Natural killer cell treated with Interleukin-12 subunit alpha and Interleukin-12 subunit beta and Interleukin-15 and Interleukin-18, amount 100 ng/mL, for 72 hours (primary cell): ENCODE measurements at places on chromosomes 16 and 17. TPM values are rescaled to one million over a fixed set of nuclear protein-coding genes. Genes with fewer than 3 reads are reported as not detected.

DNA sequence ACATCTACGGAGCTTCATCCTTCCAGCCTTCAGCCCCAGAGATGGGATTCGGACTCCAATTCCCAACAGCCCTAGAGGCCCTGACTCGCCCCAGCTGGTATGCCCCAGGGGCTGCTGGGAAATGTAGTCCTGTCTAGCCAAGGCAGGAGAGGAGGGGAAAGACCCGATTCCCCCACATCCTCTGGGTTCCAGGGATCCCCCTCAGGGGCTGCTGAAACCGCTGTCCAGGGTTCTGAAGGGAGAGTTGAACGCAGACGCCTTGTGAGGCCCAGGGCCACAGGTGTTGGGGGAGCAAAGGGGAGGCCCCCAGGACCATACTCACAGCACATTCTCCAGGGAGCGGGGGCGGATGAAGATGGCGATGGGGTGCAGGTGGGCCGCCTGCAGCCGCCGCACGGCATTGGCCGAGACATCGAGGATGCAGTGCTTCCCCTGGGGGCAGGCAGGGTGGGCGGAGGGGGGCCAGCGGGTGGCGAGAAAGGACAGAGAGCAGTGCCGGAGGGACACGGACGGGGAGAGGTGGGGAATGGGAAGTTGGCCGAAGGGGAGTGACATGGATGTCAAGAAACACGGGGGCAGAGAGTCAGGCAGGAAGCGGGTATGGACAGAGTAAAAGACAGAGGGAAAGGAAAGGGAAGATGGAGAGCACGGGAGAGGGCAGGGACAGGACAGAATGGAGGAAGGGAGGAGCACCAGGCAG is 12.6 kb upstream of the ASGR1 start:
- H3K27me3 ChIP-seq: no peaks in the 10 kb centered on the region
- H3K27ac ChIP-seq: no peak overlapping the region
- no peak overlapping the region for H3K4me3 ChIP-seq
- no peaks in the 10 kb centered on the region for H3K4me1 ChIP-seq
- no peak for DNase-seq

Gene SCO1
- total RNA-seq: 33.8 TPM

GRCh38 chr17:2146132-2146871 is 91.4 kb downstream of the HIC1 start:
- H3K27me3 ChIP-seq: no peaks in the 10 kb centered on the region
- H3K4me3 ChIP-seq: no peak overlapping the region
- peaks cover 8% of the 10 kb centered on the region for H3K4me1 ChIP-seq
- no peak overlapping the region for H3K27ac ChIP-seq
- DNase-seq: no peak
- H3K36me3 ChIP-seq: no peaks in the 10 kb centered on the region

Gene E2F4
- 188 TPM for total RNA-seq

Gene C17orf113
- total RNA-seq: not detected

GRCh38 chr17:8472663-8473062 is 37.0 kb downstream of the NDEL1 start:
- no peak for DNase-seq
- H3K27me3 ChIP-seq: no peaks in the 10 kb centered on the region
- H3K4me3 ChIP-seq: no peak overlapping the region
- H3K36me3 ChIP-seq: peaks cover 5% of the 10 kb centered on the region

DNA sequence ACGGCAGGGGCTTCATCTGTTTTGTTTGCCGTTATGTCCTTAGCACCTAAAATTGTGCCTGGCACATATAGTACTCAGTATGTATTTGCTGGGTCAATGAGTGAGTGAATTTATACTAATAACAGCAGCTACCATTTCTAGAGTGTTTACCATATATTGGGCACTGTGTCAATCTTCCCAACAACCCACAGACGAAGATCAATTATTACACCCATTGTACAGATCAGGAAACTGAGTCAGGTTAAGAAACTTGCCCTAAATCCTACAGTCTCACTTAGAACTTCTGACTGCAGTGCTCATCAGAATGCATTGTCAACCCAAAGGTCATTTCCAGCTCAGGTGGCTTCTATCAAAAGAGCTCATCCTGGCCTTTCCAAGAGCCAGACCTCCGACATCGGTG is 44.5 kb upstream of the MEOX1 start:
- H3K4me3 ChIP-seq: no peak overlapping the region
- peaks cover 20% of the 10 kb centered on the region for H3K4me1 ChIP-seq
- H3K27ac ChIP-seq: no peak overlapping the region
- no peaks in the 10 kb centered on the region for H3K36me3 ChIP-seq
- H3K27me3 ChIP-seq: peaks cover 46% of the 10 kb centered on the region
- no peak for DNase-seq
